ENCODE measurements at places on chromosomes 12 and 14.

- DNase-seq = no peak
- no peak overlapping the region for H3K27ac ChIP-seq
- peaks cover 24% of the 10 kb centered on the region for H3K27me3 ChIP-seq
- no peaks in the 10 kb centered on the region for H3K36me3 ChIP-seq
- no peak overlapping the region for H3K4me3 ChIP-seq
These were observed 139.2 kb downstream of the NTF3 start for GRCh38 chr12:5571115-5571514.

DNA sequence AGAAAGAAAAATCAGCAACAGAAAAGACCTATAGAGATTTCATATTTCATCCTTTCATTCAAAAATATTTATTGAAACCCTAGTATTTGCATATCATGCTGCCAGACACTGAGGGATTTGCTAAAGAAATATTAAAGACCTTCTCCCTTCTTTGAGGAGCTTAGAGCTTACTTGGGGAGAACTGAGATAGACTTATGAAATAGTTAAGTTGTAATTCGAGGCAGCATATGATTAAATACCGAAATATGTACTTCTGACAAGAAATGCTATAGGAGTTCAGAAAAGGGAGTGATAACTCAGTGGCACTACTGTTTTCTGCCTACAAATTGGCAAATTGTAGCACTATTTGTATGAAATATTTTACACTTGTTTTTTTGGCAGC, 59.1 kb downstream of the PLXNC1 start:
- H3K36me3 ChIP-seq = peaks cover 10% of the 10 kb centered on the region
- H3K4me3 ChIP-seq = peak overlapping the region; percentile 84
- peak overlapping the region; percentile 99 for H3K27ac ChIP-seq

- H3K36me3 ChIP-seq = no peaks in the 10 kb centered on the region
- no peak overlapping the region for H3K27ac ChIP-seq
- H3K4me3 ChIP-seq = no peak overlapping the region
These were observed 209.4 kb upstream of the CRY1 start for GRCh38 chr12:107302649-107303341.

GRCh38 chr12:103399986-103400385, 95.8 kb downstream of the C12orf42 start:
- no peaks in the 10 kb centered on the region for H3K27me3 ChIP-seq
- H3K4me3 ChIP-seq = no peak overlapping the region
- no peaks in the 10 kb centered on the region for H3K36me3 ChIP-seq
- no peak overlapping the region for H3K27ac ChIP-seq
- DNase-seq = no peak

- no peak within 1 kb of the TSS for H3K27ac ChIP-seq
- H3K27me3 ChIP-seq = no peaks in the 10 kb centered on the region
- DNase-seq = no peak
- H3K4me1 ChIP-seq = no peaks in the 10 kb centered on the region
These were observed at the start of the genes CAPZA3 and PLCZ1 for GRCh38 chr12:18737819-18738218. TSS of gene CAPZA3 (plus strand) at chr12:18738119. CDS start at chr12:18738269, 150 bp downstream. TSS of gene PLCZ1 (minus strand) at chr12:18738012. CDS start at chr12:18737371, 641 bp downstream.

- no peaks in the 10 kb centered on the region for H3K27me3 ChIP-seq
- no peaks in the 10 kb centered on the region for H3K4me1 ChIP-seq
- H3K36me3 ChIP-seq = no peaks in the 10 kb centered on the region
- no peak overlapping the region for H3K27ac ChIP-seq
- DNase-seq = no peak
These were observed 161.0 kb downstream of the CNTN1 start for GRCh38 chr12:40853221-40853620.

DNA sequence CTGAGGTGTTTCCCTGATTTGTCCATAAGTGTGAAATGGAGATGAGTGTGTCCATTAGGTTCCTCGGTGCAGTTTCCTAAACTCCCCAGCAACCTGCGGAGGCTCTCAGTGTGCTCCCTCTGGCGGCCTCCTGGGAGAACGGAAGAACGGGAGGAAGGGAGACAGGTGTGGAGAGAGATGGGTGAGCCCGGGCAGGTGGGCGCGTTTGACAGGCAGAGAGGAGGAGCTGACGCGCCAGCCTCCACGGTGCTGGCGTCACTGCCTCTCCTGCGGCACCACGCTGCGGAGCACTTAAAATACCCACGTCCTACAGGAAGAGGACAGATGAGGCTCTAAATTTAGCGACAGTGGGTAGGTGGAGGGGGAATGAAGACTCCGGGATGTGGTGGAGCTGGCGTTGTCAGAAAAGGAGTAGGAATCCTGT, 26.8 kb upstream of the PEX5 start:
- peak overlapping the region; percentile 26 for H3K4me3 ChIP-seq
- H3K4me1 ChIP-seq = peaks cover 5% of the 10 kb centered on the region
- peaks cover 6% of the 10 kb centered on the region for H3K36me3 ChIP-seq
- H3K27me3 ChIP-seq = peaks cover 26% of the 10 kb centered on the region

DNA sequence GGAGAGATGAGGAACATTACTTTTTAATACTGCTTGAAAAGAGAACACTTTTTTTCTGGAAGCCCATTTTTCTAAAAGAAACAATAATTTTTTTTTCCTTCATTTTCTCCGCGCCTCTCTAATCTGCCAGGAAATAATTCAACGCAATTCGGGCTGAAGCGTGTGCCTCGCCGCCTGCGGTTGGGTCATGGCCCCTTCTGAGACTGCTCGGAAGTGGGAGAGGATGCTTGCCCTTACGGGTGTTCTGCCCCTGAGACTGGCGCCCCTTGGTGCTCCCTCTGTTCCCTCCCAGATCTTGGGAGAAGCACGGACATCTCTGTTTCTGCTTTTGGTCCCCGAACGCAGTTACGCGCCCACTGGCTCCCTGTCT, 332 bp upstream of the TBC1D30 start:
- H3K36me3 ChIP-seq = no peaks in the 10 kb centered on the region
- peak overlapping the region; percentile 81 for H3K4me3 ChIP-seq
- DNase-seq = no peak
- peaks cover 61% of the 10 kb centered on the region for H3K27me3 ChIP-seq

- no peaks in the 10 kb centered on the region for H3K4me1 ChIP-seq
- H3K27ac ChIP-seq = no peak overlapping the region
- DNase-seq = no peak
- no peaks in the 10 kb centered on the region for H3K36me3 ChIP-seq
These were observed 173.2 kb upstream of the GRIP1 start for GRCh38 chr12:66852091-66852490.

GRCh38 chr14:48991141-48991540, 595.0 kb downstream of the RPS29 start:
- H3K27ac ChIP-seq = no peak overlapping the region
- DNase-seq = no peak
- H3K4me1 ChIP-seq = no peaks in the 10 kb centered on the region
- H3K27me3 ChIP-seq = no peaks in the 10 kb centered on the region
- no peak overlapping the region for H3K4me3 ChIP-seq

DNA sequence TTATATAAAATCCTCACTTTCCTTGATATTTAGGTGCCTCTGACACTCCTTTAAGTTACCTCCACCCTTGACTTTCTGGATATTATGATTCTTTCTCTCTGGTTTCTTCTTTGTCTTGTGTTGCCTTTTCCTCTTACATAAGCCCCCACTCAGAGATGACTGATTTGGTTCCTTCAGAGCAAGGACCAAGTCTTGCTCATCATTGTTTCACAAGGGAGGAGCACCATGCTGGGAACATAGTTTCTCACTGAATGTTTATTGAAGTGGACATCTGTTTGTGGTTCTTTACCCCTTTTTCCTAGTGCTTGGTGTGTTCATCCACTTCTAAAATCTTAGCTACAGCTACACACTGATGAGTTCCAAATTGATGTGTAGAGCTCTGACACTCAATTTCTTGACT, 161.3 kb upstream of the PTPRQ start:
- no peak overlapping the region for H3K27ac ChIP-seq
- no peaks in the 10 kb centered on the region for H3K4me1 ChIP-seq
- H3K36me3 ChIP-seq = no peaks in the 10 kb centered on the region
- no peak overlapping the region for H3K4me3 ChIP-seq
- H3K27me3 ChIP-seq = no peaks in the 10 kb centered on the region
- no peak for DNase-seq

- no peaks in the 10 kb centered on the region for H3K36me3 ChIP-seq
- H3K4me1 ChIP-seq = no peaks in the 10 kb centered on the region
- H3K27ac ChIP-seq = no peak overlapping the region
- H3K27me3 ChIP-seq = no peaks in the 10 kb centered on the region
- no peak for DNase-seq
- H3K4me3 ChIP-seq = no peak overlapping the region
These were observed 1166.3 kb downstream of the GALC start for GRCh38 chr14:86826661-86827060.

GRCh38 chr12:56768424-56768823, 5.3 kb downstream of the HSD17B6 start:
- H3K27ac ChIP-seq = no peak overlapping the region
- H3K4me1 ChIP-seq = no peaks in the 10 kb centered on the region
- H3K27me3 ChIP-seq = no peaks in the 10 kb centered on the region
- no peaks in the 10 kb centered on the region for H3K36me3 ChIP-seq
- H3K4me3 ChIP-seq = no peak overlapping the region

- H3K4me3 ChIP-seq = no peak overlapping the region
- no peak overlapping the region for H3K27ac ChIP-seq
- DNase-seq = no peak
- H3K27me3 ChIP-seq = no peaks in the 10 kb centered on the region
- H3K4me1 ChIP-seq = no peaks in the 10 kb centered on the region
These were observed 41.9 kb downstream of the P2RX4 start for GRCh38 chr12:121251838-121252237.

DNA sequence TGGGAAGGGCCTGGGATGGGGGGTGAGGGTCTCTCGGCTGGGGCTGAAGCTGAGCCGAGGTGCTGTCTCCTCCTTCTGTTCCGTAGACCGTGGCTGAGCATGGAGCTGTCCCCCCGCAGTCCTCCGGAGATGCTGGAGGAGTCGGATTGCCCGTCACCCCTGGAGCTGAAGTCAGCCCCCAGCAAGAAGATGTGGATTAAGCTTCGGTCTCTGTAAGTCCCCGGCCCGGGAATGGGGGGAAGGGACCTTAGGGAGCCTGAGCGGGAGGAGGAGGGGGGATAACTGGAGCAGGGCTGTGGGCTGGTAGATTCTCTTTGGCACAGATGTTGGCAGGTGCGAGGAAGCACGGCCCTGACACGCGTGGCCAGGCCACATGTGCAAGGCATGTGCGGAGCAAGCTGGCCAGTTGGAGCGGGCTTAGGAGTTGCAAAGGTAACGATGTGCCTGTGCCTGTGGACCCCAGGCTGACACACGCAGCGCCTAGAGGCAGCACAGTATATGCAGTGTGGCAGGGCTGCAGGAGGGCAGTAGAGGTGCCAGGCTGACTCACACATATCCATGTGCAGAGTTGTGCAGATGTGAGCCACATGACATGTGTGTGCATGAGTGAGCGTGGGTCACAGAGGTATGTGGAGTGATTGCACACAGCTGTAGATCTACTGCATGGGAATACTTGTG, 512 bp downstream of the PDE1B start:
- peak overlapping the region; percentile 81 for H3K27ac ChIP-seq
- H3K27me3 ChIP-seq = peaks cover 25% of the 10 kb centered on the region
- no peak for DNase-seq
- H3K4me1 ChIP-seq = peaks cover 16% of the 10 kb centered on the region
